ENCODE measurements at places on chromosomes 2 and 18.
A peak's percentile ranks its signal among the peaks of the same experiment; 100 is the strongest.

DNA sequence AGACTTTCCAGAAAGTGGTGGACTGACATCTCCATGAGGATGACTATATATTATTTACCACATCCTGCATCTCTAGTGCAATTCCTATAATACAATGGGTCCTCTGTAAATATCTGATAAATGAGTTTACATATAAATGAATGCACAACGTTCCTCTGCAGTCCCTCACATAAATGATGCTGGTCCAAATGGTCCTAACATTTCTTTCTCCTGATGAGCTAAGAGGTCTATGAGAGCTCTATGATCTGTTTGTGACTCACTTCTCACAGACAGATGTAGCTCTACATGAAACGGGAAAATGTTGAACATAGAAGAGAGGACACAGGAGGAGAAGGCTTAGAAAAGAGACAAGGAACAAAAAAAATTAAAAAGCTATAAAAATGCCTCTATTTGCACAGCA, 201.2 kb upstream of the PIK3C3 start:
- DNase-seq = no peak

DNA sequence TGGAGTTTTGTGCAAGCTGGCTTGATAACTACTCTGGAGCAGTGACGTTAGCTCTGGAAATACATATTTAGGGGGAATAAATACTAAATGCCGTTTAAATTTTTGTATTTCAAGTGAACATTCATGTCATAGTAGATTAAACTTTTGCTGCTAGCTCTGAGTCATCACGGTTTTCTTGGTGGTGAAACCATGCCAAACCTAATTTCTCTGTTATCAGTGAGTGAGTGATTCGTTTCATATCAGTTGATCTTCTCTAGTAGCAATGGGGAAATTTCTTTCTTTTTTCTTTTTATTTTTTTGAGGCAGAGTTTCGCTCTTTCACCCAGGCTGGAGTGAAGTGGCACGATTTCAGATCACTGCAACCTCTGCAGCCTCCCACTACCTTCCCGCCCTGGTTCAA, 211.1 kb downstream of the PTPRM start:
- no peak for DNase-seq

DNA sequence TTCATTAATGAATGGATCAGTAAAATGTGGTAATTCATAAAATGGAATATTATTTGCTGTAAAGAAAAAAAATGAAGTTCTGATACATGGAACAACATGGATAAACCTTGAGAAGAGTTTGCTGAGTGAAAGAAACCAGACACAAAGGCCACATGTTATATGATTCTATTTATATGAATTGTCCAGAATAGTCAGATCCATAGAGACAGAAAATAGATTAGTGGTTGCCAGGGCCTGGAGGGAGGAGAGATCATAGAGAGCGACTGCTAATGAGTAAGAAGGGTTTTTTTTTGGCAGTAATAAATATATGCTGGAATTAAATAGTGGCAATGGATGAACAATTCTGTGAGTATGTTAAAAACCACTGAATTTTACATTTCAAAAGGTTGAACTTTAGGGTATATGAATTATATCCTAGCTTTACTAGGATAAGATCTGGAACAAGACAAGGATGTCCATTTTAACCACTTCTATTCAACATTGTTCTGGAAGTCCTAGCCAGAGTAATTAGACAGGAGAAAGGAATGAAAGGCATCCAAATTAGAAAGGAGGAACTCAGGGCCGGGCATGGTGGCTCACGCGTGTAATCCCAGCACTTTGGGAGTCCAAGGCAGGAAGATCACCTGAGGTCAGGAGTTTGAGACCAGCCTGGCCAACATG, 48.8 kb downstream of the MAPRE2 start:
- no peak for DNase-seq

- no peak for DNase-seq
Observed at GRCh38 chr2:3899536-3900155, 196.3 kb downstream of the DCDC2C start.

GRCh38 chr2:196066291-196067087, 2.1 kb downstream of the DNAH7 start:
- no peak for DNase-seq

DNA sequence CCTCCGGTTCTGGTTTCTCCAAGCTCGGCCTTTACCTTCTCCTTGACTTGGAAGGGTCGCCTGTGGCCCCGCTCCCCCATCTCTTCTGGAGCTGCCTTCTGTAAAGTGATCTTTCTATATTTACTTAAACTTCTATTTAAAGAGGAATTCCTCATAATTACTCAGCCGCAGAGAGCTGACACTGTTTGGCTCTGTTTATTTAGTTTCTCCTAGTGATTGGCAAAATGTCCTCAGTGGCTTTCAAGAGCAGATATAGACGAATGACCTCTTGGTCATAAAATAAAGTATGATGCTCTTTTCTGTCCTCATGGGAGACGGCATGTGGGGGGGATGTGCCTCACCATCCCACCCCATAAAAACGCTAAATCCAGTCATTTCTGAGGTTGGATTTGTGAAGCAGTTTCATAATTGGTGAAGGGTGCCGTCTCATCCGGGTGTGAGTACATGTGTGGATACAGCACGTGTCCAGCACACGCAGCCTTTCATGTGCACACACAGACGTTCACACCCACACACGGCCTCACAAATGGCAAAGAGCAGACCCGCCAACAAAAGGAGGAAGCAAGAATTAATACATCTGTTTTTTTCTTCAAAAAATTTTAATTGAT, 43.4 kb upstream of the SMAD7 start:
- no peak for DNase-seq

GRCh38 chr2:36307441-36307840, 48.1 kb upstream of the CRIM1 start:
- DNase-seq = no peak

DNA sequence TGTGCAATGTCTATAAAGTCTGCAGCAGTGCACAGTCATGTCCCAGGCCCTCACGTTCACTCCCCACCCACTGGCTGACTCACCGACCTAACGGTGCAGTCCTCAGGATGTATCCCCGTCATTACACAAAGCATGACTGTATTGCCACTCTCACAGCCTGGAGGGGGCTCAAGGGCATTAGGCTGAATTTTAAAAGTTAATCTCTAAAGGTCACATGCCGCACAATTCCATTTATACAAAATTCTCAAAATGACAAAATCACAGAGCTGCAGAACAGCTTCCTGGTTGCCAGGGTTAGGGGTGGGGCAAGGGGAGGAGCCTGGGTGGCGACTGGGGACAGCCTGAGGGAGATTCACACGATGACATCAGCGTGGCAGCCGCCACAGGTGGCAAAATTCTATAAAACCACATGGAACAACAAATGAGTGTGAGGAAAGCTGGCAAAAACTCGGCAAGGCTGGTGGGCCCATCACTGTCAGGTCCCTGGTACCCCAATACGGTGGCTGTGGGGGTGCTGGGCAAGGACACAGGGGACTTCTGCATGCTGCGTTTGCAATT, 97.6 kb downstream of the NDUFA10 start:
- DNase-seq = no peak

DNA sequence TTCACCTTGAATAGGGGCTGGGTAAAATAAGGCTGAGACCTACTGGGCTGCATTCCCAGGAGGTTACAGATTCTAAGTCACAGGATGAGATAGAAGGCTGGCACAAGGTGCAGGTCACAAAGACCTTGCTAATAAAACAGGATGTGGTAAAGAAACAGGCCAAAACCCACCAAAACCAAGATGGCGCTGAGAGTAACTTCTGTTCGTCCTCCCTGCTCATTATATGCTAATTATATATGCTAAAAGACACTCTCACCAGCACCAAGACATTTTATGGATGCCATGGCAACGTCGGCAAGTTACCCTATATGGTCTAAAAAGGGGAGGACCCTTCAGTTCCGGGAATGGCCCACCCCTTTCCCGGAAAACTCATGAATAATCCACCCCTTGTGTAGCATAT, 711.5 kb upstream of the KLHL29 start:
- DNase-seq = no peak

GRCh38 chr2:119744335-119744939, 15.3 kb upstream of the PTPN4 start:
- peak; percentile 32 for DNase-seq

GRCh38 chr2:239181074-239181902, 219.5 kb downstream of the HDAC4 start:
- no peak for DNase-seq

DNA sequence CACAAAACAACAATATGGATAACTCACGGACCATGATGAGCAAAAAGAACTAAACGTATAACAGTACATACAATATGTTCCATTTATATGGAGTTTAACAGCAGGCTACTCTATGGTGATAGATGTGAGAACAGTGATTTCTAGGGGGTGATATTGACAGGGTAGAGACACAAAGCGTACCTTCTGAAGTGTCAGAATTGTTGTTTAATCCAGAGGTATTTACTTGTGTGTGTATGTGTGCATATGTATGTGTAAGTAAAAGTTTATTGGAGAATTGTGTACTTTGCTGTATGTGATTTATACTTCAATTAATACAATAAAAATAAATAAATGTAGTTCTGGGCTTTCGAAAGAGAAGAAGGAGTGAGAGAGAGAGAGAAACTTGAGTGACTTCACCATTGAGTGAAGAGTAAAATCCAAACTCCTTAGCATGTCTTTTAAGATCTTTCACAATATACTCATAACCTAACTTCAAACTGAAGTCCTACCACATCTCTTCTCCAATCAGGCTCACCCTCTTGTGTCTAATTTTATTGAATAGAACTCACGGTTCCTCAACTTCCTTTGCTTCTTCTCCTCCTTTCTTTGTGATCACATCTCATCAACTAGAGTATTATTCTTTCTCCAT, 126.0 kb upstream of the KLF7 start:
- no peak for DNase-seq

DNA sequence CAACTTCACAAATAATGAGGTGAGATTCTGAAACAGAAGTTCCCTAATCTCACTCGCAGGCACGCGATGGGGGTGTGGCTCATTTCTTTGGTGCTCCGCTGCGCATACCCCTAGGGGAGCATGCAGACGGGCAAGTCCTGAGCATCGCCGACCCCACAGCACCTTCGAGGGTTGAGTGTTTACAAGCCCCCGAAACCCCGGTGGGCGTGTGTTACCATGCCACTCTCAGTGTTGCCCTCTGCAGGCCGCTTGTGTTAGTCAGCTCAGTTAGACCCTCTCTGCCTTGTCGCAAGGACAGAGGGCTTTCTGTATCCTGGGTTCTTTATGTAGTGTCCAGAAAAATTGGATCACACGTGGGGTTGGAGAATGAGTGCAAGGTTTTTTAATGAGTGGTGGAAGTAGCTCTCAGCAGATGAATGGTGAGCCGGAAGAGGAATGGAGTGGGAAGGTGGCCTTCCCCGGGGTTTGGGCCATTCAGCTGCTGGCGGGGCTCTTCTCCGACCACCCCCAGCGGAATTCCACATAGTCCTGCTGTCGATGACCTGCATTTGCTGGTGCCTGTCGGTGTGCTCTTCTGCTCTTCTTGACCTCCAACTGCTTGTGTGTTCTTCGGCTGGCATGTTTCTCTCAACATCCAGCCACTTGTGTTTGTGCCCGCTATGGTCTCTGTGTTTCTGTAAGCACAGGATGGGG, 191.3 kb downstream of the RPRM start:
- no peak for DNase-seq

- no peak for DNase-seq
Observed at GRCh38 chr2:55729136-55729685, 35.6 kb upstream of the PNPT1 start.

GRCh38 chr2:170950221-170950761, 21.2 kb downstream of the GORASP2 start:
- DNase-seq = no peak

GRCh38 chr2:96251721-96252292, 14.0 kb downstream of the TMEM127 start:
- peak; percentile 32 for DNase-seq

GRCh38 chr2:240559286-240559685, 871 bp upstream of the DUSP28 start:
- no peak for DNase-seq

- DNase-seq = no peak
Observed at GRCh38 chr2:70901227-70902066, 34.3 kb upstream of the ATP6V1B1 start.

DNA sequence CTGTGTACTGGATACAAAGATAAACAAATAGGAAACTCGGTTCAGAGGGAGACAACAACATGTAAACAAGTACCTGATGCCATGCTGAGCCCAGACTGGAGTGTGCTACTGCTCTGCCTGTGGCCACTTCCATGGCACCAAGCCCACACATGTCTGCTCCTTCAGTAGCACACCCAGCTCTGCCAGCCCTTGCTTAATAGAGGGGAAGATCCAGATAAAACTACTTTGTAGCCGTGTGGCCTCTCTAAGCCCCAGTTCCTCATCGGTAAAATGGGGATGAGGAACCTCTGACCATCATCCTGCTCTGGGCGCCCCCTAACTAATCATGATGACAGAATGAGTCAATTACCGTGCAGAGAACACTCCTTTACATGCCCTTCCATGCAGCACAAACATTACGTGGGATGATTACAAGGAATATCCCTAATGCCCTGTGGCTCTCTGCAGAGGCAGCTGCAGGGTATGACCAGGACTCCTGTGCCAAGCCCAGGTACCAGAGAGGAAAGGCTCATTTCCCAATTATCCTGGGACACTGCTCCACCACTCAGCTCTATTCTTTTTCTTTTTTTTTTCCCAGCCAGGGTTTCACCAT, 34.9 kb downstream of the DNMT3A start:
- peak; percentile 40 for DNase-seq

GRCh38 chr2:177117755-177118154, 94.8 kb upstream of the HNRNPA3 start:
- DNase-seq = no peak

DNA sequence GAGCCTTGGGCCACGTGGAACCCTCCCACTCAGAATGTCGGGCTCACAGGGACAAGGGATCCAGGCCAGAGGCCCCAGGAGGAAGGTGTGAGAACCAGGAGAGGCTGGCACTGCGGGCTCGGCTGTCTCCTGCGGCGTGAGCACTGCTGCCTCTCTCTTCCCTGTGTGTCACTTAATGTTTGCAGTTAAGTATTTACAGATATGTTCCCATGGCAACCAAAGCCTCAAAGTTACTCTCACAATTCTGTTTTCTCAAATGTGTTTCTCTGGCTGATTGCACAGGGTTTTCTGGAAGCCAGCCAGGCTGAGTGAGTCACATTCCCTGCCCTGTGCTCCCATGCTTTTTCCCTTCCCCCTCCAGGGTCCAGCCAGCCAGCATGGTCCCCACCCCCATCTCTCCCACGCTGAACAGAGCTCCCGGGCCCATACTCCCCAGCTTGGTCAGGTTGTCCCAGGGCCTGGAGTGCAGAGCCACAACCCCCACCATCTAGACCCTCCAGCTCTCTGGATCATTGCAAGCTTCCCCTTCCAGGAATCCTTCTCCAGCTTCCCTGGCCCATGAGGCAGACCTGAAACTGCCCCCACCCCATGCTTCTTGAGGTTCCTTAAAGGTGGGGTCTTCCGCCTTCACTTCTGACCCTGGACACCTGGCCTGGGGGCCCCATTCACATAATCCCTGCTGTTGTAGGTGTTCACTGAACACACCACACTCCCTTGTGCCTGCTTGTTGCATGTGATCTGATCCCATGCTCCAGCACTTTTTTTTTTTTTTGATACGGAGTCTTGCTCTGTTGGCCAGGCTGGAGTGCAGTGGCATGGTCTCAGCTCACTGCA, 265.9 kb downstream of the CELF4 start:
- DNase-seq = peak; percentile 70

DNA sequence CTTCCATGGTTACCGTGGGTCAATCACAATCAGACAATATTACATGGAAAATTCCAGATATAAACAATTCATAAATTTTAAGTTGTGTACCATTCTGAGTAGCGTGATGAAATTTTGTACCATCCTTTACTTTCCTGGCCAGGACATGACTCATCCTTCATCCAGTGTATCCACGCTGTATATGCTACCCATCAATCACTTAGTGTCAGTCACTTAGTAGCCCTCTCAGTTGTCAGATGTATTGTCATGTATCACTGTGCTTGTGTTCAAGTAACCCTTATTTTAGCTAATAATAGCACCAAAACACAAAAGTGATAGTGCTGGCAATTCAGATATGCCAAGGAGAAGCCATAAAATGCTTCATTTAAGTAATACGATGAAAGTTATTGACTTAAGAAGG, 282.6 kb downstream of the CPS1 start:
- no peak for DNase-seq
